ENCODE measurements at places on chromosomes 16 and 17.

DNA sequence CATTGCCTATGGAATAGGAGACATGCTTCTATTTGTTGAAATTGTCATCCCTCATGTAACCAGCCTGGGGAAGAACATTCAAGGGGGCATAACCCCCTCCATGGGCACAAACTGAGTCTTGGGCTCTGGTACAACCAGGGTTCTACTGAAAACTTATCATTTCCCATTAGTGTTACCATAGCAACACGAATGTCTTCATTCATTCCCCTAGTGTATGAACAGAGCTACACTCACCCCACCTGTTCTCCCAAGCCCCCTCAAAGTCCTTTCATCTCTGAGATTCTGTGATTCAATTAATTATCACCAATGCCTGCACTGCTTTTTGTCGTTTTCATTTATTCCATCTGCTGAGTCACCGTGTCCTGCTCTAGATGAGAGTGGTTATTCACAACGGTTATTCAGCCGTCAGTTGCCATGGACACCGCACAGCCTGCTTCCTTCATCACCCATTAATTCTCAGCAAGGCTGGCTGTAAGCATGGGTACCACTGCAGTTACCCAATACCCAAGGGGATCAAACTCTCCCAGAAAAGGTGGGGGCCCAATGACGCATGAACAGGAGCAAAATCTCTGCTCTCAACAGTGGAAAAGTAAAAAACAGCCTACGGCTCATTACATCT, 1.6 kb upstream of the GAST start:
- no peak for DNase-seq

DNA sequence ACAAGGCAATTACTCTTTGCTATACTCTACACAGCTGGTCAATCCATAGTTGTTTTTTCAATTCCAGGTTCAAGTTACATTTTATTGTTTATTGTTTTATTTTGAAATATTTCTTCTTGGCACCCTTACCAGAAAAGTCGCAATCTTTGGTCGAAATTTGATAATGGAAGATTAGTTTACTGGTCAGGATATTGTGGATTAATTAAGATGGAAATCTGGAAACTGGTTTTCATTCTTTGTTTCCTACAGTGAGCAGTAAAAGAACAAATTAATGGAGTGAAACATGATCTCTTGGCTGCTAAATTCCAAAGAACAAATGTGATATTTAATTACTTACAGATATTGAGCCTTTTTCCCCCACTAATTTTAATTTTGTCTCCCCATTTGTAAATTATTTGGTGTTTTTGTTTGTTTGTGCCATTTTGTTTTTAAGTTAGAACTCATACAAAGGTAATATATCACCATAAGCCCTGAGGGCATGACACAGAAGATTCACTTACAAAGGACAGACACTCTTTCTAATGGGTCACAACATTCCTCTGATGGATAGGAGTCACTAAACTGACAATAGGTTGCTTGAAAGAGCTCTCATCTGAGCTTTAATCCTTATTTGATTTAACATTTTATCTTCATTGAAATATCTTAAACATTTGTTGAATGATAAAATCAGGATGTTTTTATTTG, 700.2 kb downstream of the KCNJ2 start:
- no peak for DNase-seq

DNA sequence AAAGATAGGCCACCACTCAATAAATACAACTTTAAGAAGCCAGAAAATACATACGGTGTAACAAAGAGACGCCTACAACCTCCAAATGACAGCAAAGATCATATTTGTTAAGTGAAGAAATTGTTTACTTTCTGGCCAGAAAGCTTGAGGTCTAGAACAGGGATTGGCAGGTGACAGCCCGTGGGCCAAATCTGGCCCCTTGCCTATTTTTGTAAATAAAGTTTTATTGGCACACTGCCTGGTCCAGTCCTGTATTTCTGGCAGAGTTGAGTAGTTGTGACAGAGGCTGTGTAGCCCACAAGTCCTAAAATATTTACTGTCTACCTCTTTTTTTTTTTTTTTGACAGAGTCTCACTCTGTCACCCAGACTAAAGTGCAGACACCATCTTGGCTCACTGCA, 3.4 kb upstream of the CLEC19A start:
- DNase-seq = no peak

DNA sequence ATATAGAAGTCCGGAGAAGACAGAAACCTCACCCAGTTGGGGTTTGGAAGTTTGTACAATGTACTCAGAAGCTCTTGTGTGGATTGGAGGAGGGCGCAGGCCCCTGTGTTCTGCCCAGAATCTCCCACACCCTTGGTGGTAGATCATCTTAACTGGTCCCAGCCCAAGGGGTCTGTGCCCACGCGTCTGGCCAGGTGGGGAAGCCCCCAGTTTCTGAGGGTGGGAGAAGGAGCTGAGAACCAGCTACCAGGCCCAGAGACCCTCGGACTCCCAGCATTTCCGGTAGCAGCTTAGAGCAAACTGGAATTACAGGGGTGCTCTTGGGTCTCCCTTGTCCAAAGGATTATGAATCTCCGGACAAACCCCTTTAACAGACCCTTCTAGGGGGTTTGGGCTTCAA, 2.3 kb upstream of the PPP1R9B start:
- DNase-seq = peak; percentile 58

- no peak for DNase-seq
Measured at GRCh38 chr17:28500712-28501379, 5.3 kb upstream of the FOXN1 start.

GRCh38 chr16:14351647-14352046, 278.4 kb downstream of the PARN start:
- DNase-seq = no peak

GRCh38 chr16:85422632-85423550, 190.2 kb upstream of the GSE1 start:
- DNase-seq = no peak

DNA sequence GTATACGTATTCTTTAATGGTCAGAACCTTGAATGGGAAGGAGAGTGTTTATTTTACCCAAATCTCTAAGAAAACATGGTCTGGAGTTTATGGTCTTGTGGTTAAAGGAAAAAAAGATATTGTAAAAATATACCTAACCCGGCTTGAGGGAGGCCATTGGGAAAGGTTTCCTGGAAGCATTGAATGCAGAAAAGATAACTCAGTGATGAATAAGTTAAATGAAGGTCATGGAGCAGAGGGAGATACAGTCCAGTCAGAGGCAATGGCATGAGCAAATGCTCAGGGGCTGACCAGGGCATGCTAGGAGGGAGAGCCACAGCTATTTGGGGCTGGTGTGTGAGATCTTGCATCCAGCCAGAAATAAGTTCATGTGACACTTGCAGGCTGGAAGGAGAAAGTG, 430.4 kb upstream of the CDH5 start:
- no peak for DNase-seq

GRCh38 chr17:48002266-48002915, 31.5 kb downstream of the CDK5RAP3 start:
- no peak for DNase-seq

DNA sequence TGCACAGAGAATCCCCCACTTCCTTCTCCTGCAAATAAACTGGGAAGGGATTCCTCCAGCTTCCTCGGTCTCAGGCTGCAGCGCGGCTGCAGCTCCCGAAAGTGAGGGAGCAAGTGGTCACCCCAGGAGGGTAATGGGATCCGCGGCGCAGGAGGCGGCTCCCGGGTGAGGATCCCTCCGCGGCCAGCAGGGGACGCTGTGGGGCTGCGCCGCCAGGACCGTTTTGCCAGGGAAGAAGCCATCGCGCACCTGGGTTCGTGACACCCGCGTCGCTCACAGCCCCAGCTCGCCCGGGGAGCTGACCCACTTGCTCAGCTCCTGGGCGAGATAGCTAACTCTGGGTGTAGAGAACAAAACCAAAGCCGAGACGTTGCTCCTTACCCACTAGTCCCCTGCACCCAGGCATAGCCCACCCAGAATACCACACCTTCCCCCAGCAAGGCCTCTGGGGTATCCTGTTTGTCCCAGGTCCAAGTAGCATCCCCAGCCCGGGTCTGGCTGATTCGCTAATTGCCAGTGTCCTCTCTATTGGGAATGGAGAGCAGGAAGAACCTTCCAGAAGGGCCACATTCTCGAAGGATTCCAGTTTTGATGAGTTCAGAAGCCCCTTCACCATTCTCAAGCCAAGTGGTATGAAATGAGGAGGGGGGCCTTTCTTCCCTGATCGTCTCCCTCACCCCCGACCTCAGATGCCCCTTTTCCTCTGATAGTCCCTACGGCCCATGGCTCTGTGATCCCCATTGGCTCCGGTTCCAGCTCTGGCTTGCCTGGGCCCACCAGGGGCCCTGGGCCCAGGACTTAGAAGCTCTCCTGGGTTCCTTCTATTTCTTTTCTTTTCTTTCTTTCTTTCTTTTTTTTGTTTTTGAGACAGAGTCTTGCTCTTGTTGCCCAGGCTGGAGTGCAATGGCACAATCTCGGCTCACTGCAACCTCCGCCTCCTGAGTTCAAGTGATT, 14.1 kb downstream of the CYGB start:
- peak; percentile 91 for DNase-seq

DNA sequence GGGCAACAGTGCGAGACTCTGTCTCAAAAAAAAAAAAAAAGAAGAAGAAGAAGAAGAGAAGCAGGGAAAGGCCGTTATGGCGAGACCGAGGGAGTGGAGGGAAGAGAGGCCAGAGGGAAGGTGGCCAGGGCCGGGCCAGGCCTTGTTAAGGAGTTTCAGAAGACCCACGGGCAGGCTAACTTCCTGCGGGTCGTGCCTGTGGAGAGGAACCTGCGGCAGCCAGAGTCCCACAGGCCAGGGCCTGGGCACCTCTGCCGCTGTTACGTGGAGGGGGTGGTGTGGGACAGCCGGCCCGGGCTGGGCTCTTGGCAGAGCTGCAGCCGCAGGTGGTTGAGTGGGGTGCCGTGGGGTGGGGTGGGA, 5.4 kb downstream of the WDR81 start:
- DNase-seq = peak; percentile 68

DNA sequence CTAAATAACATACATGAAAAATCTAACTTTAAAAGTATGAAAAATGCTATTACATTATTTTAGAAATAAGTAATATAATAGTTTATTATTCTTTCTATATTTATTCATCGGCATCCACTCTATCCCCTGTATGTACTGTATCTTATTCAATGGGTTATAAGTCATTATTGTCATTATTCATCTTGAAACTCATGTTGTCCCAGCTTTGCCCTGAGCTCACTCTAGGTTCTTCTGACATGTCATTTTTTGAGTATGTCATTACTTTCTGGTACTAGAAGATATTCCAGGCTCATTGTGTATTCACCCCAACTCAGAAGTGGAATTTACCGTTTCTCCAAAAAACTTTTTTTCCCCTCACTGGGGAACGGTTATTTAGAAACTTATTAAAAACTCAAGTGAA, 53.0 kb upstream of the MNT start:
- no peak for DNase-seq

- no peak for DNase-seq
Measured at GRCh38 chr17:65455972-65456343, 105.5 kb downstream of the AXIN2 start.

- no peak for DNase-seq
Measured at GRCh38 chr17:2040219-2040827, 1.5 kb upstream of the OVCA2 start.

DNA sequence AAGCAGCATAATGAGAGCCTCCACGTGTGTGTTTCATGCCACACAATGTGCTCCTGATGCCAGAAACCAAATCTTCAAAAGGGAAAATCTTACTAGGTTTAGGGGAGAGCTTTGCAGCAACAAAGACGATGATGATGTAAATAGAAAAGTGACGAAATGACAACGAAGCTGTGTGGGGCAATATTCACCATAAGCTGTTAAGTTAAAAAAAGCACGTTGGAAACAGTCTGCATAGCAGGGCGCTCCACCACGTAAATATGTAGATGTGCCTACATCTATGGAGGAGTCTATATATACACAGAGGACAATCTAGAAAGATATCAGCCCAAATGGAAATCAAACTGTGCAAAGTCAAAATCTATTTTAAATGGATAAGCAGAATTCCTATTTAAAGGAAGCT, 61.0 kb downstream of the RPH3AL start:
- DNase-seq = no peak

DNA sequence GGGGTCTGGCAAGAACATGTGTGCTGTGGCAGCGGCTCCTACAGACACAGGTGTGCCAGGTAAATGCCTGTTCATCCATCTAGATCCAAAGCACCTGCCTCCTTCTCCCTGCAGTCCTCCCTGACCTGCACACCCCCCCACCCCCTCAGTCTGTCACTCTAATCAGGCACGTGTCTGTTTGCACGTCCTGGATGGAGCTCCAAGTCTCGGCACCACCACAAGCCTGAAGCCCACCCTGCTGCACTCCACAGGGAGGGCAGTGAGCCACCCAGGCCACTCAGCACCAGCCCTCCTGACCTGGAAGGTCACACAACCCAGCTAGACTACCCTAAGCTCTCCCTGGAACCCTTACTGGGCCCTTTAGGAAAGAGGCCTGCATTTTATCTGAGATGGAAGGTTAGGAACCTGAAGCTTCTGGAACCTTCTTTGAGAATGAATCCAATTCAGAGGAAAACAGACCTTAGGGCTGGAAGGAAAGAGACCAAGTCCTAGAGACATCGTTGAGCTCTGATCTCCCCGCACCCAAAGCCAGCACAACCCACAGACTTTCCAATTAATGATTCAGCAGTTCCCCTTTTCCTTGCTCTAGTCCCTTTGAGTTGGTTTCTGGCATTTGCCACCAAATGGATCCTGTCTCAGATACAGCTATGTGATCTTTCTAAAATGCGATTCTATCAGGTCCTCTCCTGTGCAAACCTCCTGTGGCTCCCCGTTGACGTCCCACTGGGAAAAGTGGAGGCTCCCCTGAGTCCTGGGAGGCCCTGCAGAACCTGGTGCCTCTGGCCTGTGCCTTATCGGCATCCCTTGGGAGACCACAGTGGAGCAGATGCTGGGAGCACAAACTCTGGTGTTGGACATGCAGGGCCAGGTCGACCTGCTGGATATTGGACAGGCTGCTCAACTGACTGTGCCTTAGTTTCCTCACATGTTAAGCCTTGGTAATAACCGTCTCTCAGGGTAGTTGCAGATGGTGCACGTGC, 67.9 kb downstream of the PRMT7 start:
- no peak for DNase-seq

- DNase-seq = no peak
Measured at GRCh38 chr17:73872816-73873215, 228.6 kb upstream of the SDK2 start.
